ENCODE measurements at places on chromosomes 5 and 9.

DNA sequence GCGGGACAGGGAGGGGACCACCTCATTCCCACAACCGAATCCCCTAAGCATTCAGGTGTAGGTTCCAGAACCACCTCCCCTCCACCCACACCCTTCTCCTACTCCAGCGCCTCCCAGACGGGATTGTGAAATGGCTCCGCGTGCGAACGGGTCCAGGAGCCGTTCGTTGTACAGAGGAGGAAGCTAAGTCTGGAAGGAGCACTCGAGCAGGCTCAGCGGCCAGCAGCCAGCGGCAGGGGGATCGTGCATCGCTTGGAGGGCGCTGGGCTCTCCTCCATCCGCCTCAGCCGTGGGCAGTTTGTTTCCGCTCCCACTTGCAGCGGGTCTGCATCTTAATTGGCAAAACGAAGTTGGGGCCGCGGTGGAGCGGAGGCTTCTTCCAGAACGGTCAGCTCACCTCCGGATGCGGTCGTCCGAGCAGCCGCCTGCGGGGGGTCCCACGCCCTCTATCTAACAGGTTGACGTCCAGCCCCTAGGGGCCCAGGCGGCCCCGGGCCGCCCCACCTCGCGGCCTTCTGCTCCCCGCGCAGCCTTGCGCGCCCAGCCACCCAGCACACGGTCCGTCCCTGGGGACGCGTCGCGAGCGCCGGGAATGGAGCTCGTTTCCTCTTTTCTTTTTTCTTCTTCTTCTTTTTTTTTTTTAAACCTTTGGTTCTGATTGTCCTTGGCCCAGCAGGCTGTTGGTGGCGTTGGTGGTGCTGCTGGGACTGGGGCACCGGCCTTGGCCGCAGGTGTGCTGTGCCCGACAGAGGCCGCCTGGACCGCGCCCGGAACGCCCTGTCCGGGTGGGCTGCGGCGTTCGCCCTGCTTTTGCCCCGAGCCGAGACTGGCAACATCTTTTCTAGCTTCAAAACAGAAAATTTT is 3.9 kb upstream of the BARX1 start:
- DNase-seq, result no peak

- no peak for DNase-seq
Measured at GRCh38 chr5:5209089-5209488, 69.0 kb downstream of the ADAMTS16 start.

- peak; percentile 4 for DNase-seq
Measured at GRCh38 chr5:14351845-14352712, 208.9 kb downstream of the TRIO start.

GRCh38 chr9:112858625-112859147 is 32.0 kb downstream of the SLC46A2 start:
- no peak for DNase-seq

DNA sequence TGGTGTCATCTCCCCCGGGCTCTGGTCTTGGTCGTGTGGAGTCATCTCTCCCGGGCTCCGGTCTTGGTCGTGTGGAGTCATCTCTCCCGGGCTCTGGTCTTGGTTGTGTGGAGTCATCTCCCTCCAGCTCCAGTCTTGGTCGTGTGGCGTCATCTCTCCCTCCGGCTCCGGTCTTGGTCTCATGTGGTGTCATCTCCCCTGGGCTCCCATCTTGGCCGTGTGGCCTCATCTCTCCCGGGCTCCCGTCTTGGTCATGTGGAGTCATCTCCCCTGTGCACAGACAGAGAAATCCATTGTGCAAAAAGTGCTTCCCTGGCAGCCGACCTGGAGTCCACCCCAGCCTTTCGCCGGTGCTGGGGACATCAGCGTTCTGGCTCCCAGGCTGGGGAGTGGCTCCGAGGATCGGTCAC is 91.1 kb upstream of the CACNA1B start:
- no peak for DNase-seq

- no peak for DNase-seq
Measured at GRCh38 chr9:98943682-98944056, at the start of gene COL15A1. Gene COL15A1, plus strand, starts transcription at chr9:98943907. Its CDS starts 155 bp downstream, at chr9:98944062.

DNA sequence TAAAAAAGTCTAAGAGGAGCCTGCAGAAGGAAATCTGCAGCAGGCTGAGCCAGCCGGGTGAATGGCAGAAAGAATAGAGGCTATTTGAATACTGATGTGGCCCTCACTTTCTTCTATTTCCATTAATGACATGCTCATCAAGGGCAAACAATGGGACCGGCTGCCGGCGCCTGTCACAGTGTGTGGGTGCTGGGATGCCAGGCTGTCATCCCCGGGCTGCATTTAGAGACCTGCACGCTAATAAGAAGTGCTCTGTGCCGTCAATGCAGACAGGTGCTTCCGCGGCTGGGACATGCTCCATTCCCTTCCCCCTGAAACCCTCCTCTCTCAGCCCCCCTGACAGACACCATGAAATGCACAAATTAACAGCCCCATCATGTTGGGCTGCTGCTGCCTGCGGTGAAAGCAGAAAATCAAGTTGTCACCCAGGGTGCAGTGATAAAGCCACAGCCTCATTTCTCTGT is 217.7 kb upstream of the TBCA start:
- no peak for DNase-seq

DNA sequence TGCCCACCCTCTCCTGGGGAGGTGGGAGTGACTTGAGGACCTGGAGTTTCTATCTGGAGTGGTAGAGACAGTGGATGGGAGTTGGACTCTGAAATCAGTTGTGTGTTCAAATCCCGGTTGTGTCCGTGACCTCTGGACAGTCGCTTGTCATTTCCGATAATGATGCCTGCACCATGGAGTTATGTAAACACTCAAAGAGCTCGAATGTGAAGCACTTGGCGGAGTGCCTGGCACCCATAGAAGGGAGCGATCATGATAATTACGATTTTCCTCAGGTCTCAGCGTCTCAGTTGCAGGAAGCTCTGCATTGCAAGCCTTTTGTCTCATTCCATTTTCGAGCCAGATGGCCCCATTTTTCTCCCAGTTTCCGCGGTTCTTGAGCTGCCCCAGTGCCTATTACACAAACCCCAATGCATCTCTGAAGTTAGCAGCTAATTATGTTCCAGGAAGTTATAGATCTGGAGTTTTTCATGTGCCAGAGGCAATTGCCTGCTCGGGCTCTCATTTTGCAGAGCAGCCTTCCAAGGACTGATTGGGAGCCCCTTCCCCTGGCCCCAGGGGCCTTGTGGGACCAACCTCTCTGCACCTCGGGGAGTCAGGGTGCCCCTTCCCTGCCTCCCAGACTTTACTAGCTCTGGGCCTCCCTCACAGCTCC is 175.5 kb upstream of the MVB12B start:
- no peak for DNase-seq

- DNase-seq, result no peak
Measured at GRCh38 chr5:59095480-59095879, 512.6 kb downstream of the RAB3C start.

GRCh38 chr9:38172586-38172985 is 103.6 kb upstream of the SHB start:
- DNase-seq, result no peak

DNA sequence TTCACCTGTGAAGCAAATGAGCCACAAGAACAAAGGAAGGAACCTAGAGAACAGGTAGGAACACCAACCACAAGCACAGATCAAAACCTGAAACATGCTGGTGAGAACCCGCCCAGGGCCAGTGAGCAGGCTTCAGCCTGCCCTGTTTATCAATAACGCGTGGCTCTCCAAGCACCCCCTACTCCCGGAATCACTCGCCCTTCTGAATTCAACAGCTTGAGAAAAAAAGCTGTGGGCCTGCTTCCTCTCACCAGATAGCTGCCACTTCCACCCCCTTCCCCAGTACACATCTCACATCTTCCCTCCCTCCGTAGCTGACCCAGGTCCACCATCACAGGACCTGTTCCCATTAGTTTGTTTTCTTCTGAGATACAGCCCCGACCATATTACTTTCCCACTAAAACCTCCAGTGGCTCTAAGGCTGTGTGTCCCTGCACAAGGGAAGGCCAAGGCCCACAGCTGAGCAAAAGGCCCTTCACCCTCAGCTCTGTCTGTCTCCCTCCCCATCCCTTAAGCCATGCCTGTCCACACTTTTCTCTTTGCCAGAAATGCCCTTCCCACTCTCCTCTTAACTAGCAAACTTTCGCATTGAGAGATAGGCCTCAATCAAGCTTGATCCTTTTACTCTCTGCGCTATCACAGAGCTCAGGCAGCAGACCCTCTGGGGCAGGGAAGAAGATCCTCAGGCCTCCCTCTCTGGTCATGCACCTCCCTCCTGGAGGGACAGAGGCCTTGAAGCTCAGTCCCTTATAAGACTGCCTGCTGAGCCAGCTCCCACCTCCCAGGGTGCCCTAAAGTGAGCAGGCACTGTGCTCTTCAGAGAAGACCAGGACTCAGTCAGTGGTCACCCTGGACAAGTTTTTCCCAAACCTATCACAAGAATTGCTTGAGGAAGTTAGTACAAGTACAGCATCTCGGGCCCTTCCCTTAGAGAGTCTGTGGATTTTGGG is 30.1 kb downstream of the B4GALT1 start:
- no peak for DNase-seq

- DNase-seq, result no peak
Measured at GRCh38 chr5:37552770-37553719, 173.9 kb downstream of the WDR70 start.

DNA sequence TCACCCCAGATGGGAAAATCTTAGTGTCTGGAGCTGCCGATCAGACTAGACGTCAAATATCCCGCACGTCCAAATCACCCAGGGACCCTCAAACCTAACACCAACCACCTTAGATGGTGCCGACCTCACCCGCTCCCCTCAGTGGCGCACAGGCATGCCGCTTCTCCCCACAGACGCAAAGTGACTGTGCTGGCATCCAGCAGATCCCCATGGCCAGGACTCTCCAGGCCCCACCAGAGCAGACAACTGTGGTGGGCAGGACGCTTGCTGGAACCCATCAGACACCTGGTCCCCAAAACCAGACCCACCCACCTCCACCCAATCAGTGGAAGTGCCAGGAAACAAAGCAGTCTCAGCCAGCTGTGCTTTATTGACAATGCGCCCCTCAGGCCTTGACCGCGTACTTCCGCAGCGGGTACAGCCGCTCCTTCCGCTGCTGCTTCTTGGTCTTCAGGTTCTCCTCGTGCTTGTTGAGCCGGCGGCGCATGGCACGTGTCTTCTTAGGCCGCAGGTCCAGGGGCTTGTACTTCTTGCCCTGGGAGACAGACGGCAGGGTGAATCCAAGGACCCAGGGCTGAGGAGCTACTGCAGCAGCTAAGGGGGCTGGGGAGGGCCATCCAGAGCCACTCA is 4.1 kb downstream of the RPL35 start:
- no peak for DNase-seq

DNA sequence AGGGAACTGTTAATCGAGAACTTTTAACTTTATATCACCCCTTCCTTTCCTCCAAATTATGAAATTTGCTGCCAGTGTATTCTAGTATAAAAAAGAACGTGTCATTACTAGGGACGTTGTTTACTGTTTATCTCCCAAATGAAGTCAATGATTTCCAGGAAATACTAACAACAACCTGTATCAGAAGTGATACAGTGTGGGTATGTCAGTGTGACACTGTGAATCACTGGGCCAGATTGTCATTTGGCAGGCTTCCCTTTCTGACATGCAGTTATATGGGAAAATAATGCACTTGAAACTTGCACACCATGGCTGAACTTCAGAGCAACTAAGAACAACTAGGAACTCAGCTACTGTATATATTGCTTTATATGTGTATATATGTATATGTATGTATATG is 12.6 kb downstream of the ZNF462 start:
- no peak for DNase-seq

Data from esophagus squamous epithelium (tissue), 5 donors.